ENCODE measurements at places on chromosomes 16 and 17.

DNA sequence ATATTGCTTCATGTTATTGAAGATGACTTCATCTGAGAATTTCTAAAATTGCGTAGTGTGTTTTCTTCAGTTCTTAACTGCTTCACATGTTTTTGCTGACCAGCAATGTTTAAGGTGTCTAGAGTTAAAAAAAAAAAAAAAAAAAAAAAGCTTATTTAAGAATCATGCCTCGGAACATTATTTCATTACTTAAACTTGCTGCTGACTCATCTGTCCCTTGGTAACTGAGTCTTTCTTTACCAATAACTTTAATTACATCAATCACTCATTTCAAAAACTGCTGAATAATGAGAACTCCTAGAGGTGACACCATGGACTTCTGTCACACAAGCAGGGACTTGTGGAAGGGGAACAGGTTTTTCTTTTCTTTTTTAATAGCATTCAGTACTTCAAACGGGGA, 16.2 kb downstream of the IRX5 start:
- no peak for DNase-seq

GRCh38 chr16:72428681-72429376, 256.9 kb upstream of the PMFBP1 start:
- DNase-seq: no peak

GRCh38 chr16:65410801-65411200, 288.9 kb upstream of the CDH11 start:
- DNase-seq: no peak

GRCh38 chr16:88368994-88369393, 13.8 kb upstream of the ZNF469 start:
- DNase-seq: no peak

- no peak for DNase-seq
These were observed 733 bp downstream of the CHRNB1 start for GRCh38 chr17:7445619-7445968.

GRCh38 chr17:61118871-61119270, 280.8 kb upstream of the TBX2 start:
- DNase-seq: no peak

GRCh38 chr16:59543641-59544040, 809.5 kb upstream of the GOT2 start:
- DNase-seq: no peak

GRCh38 chr17:10793256-10793655, 10.6 kb downstream of the TMEM238L start:
- no peak for DNase-seq

DNA sequence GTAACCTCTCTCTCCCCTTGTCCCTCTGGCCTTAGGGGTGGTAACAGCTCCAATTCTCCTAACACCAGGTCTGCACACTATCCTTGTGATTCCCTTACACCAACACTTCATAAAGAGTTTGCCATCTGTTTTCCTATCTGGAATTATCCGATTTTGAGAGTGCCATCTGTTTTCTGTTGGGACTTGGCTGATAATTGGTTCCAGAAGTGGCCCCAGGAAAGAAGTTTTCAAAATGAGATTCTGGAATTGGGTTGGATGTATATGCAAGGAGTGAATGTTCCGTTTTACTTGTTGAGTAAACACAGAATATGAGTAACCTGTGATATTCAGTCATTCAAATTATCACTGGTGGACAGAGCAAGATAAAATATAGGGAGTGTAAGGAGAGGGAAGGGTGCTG, 134.1 kb upstream of the HS3ST3A1 start:
- no peak for DNase-seq

DNA sequence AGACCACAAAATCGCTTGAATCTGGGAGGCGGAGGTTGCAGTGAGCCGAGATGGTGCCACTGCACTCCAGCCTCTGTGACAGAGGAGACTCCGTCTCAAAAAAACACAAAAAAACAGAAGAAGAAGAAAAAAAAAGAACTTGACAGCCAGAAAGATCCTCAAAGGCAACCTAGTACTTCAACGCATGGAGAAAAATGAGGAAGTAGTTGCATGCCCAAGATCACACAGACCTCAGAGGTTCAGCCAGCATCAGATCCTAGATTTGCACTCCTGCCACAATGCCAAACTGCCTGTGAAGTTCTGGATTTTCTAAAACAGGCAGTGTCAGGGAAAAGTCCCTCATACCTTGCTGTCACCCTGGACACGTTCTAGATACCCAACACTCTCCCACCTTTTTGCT, 1.5 kb downstream of the ATPAF2 start:
- peak; percentile 84 for DNase-seq

GRCh38 chr16:47073223-47074155, 70.3 kb downstream of the NETO2 start:
- DNase-seq: no peak

GRCh38 chr16:12925026-12925800, 23.8 kb downstream of the SHISA9 start:
- no peak for DNase-seq

- DNase-seq: peak; percentile 64
These were observed 1.1 kb downstream of the CD300H start for GRCh38 chr17:74566132-74566753.

- no peak for DNase-seq
These were observed 178.4 kb downstream of the CCDC182 start for GRCh38 chr17:57566721-57567120.

Measured in suppressor macrophage (primary cell).